H7 (cell line): ENCODE measurements at places on chromosomes 6 and 20.

DNA sequence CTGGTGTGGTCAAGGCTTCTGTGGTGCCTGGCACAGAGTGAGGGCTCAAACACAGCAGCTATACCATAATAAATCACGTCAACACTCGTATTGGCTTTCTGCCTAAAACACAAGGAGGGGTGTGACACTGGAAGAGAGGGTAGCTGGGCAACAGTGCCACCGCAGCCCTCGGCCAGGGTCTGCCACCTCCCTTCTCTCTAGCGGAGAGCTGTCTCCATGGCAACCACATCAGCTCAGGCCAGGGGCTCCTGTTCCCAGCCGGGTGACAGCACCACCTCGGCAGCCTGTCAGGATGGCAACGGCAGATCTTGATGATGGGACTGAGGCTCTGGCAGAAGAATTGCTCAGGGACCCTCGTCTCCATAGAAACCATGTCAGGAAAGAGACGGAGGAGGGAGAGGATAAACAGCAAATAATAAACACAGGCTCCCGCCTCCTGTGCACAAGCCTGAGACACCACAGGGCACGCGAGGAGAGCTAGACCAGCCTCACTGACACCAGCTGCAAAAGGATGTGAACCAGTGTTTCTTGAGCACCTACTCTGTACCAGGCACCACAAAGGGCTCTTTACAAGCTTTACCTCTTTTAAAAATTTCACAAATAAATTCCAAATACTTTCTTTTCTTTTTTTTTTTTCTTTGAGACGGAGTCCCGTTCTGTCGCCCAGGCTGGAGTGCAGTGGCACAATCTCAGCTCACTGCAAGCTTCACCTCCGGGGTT lies 50.4 kb upstream of the TLDC2 start:
- DNase-seq = peak; percentile 20

DNA sequence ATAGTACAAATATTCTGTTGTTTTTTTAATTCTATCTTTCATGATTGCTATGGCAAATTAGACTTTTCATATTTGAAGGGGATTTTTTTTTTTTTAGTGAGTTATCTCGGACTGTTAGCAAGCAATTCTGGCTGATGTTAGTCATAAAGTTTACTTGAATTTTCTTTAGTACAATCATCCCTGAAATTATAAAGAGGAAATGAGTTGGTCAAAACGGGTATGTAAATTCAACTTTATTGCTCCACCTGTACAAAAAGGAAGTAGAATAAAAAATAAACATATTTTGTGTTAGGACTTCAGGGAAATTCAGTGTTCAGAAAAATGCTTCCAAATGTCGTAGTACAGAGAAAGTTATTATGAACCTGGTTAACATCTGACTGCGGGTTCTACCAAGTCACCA lies 40.3 kb downstream of the PPP1R14C start:
- DNase-seq = no peak

GRCh38 chr6:66731310-66731709 lies 1024.3 kb upstream of the EYS start:
- no peak for DNase-seq

DNA sequence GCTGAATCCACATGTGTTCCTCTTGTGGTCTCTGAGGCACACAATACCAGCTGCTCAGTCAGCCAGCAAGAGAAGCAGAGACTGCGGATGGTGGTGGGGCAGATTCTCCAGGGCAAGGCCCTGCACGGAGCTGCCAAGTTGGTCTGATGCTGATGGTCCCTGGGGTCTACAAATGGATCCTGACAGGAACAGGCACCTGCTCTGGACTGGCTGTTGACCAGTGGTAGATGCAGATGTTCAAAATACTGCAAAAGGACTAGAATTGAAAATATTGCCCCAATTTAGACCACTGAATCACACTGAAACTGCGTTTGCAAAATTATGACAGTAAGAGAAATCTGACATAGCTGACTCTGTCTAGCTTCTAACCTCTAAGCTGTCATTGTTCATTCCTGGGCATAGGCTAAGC lies 29.6 kb upstream of the TUBB2A start:
- no peak for DNase-seq

DNA sequence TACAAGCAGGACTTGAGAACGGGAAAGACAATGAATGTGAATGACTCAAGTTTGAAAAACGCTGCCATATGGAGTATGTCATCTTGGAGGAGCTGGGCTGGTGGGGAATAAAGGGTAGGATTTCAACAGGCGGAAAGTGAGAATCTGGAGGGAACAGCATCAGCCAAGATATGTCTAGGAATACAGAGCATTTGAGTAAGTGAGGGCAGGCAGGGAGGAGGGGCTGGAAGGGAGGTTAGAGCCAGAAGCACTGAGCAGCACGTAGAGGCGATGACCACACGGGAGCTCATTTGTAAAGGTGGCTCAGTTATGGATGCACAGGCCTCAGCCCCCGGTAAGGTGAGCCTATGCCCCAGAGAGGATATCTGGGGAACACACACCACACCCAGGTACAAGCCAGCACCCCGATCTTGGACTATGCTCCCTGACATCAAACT lies 115.1 kb downstream of the ZMYND8 start:
- no peak for DNase-seq

DNA sequence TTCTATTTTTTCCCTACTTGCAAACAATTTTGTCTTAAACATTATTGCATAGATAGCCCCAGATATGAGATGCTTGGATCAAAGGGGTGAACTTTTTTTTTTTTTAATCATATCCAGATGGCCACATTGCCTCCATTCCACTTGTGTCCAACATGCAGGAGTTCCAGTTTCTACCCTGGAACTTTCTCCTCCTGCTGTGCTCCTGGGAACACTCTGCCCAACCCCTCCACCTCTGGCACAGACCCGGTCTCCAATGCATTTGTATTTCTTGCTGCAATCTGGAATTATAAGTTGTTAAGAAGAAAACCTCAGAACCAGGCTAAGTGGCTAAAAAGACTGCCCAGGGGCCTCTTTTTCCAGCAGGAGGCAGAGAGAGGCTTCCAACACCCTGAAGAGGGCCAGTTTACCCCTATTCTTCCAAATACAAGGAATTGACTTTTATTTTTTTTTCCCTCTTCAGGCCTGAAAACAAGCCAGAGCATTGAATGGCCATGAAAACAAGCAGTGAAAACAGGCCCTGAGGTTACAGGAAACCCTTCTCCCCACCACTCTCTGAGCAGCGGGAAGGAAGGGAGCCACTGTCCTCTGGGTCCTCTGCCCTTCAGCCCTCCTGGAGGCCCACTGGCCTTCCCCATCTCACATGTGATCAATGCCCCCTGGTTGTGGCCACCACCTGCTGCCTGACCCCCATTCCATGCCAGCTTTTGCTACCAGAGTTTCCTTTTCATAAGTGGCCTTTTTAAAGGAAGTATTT lies 44.3 kb downstream of the PDYN start:
- DNase-seq = no peak

DNA sequence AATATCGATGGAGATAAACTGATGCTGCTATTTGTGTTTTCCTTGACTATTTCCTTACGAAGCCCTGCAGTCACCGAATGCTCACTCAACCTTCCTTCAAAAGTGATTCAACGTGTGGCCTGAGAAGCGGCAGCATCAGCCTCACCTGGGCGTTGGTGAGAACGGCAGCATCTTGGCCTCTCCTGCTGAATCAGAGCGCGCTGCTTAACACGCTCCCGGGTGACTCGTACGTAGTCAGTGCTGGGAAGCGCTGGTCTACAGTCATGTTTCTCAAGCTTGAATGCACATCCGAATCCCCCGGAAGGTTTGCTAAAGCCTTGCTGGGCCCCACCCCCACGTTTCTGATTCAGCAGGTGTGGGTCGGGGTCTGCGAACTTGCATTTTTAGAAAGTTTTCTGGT lies 214.1 kb upstream of the RREB1 start:
- DNase-seq = no peak
